ENCODE measurements at places on chromosomes 3 and 15. TPM values are rescaled to one million over a fixed set of nuclear protein-coding genes. Genes with fewer than 3 reads are reported as not detected.
A peak's percentile ranks its signal among the peaks of the same experiment; 100 is the strongest.

CAMKV gene
- not detected for total RNA-seq

DNA sequence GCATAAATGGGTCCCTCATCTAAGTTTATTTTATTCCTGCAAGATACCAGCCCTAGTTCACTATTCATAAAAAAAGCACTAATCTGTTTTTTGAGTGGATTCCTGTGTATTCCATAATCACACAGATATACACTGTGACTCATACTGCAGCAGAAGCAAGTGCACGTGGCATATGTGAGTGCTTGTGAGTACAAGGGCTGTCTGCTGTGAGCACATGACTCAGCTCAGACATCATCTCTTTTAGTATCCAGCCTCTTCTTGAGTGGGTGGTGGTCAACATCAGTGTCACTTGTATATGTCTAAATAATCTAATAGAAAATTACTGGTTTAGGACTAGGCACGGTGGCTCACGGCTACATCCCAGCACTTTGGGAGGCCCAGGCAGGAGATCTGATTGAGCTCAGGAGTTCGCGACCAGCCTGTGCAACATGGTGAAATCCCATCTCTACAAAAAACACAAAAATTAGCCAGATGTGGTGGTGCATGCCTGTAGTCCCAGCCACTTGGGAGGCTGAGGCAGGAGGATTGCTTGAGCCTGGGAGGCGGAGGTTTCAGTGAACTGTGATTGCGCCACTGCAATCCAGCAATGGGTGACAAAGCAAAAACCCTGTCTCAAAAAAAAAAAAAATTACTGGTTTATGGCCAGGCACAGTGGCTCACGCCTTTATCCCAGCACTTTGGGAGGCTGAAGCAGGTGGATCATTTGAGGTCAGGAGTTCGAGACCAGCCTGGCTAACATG, 49.8 kb downstream of the NIPA2 start:
- no peak for DNase-seq

DNA sequence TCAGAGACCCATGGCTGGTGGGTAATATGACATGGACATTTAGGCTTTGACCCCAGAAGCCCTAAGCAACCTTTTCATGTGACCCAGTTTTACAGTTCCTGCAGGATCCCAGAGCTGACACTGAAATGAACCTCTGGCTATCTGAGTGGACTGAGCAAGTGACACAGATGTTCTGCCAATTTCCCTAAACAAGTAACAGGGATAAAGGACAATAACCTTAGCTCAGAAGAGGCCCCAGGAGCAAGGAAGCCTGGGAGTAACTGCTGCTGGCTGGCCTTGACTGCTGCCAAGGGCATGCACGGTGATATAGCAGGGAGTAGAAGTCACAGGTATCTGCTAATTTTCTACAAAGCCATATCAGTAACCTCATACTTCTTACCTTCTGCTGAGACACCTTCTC, 177.9 kb downstream of the CHL1 start:
- no peak for DNase-seq

GRCh38 chr15:80866936-80867335, 87.8 kb downstream of the CEMIP start:
- no peak for DNase-seq

- no peak for DNase-seq
Measured at GRCh38 chr3:71299160-71299559, 284.4 kb downstream of the FOXP1 start.

CISH gene
- 4.7 TPM for total RNA-seq

ROPN1 gene
- total RNA-seq, result not detected

DNA sequence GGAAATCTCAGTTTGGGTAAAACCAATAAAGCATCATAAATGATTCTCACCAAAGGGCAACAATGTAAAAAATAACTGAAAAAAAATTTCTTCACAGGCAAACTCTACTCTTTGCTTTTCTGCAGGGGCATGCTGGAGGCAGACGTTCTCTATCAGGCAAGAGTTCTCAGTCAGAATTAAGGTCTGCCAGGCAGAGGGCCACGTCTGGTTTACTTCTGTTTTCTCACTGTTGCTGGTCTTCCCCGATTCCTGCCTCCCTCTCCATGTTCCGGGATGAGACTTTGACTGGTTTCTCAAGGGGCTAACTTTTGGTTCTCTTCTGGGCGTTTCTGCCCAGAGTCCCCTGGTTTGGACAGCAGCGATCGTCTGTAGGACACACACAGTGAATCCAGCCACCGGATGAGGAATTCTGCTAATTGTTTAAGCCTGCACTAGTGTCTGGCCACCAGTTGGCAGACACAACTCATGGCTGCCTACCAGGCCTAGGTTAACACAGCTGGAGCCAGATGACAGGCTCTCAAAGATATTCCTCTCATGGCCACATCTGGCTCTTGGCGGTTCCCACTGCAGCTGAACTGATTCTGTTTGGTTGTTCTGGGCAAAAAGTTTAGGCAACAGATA, 273.1 kb downstream of the FOXP1 start:
- DNase-seq, result no peak

- no peak for DNase-seq
Measured at GRCh38 chr3:196251918-196252317, 35.6 kb downstream of the SLC51A start.

- no peak for DNase-seq
Measured at GRCh38 chr3:98508582-98508981, 11.1 kb downstream of the OR5K2 start.

NTRK3 gene
- 1.5 TPM for total RNA-seq

GRCh38 chr3:152281133-152281713, 12.5 kb downstream of the MBNL1 start:
- DNase-seq, result no peak

KBTBD12 gene
- 4.4 TPM for total RNA-seq

GRAMD1C gene
- total RNA-seq, result 3.0 TPM

GRCh38 chr15:30979457-30979856, 12.0 kb downstream of the MTMR10 start:
- DNase-seq, result no peak

DNA sequence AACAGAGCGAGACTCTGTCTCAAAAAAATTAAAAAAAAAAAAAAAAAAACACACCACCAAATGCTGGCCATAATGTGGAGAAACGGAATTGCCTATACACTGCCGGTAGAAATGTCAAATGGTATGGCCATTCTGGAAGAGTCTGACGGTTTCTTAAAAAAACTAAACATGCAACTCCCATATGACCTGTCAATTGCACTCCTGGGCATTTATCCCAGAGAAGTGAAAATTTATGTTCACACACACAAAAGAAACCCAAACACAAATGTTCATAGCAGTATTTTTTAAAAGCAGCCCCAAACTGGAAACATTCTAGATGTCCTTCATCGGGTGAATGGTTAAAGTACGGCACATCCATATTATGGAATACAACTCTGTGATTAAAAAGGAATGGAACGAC, 66.1 kb downstream of the LRIG1 start:
- no peak for DNase-seq

CLDN16 gene
- total RNA-seq, result not detected

- DNase-seq, result no peak
Measured at GRCh38 chr3:64063983-64064438, 40.7 kb upstream of the PSMD6 start.

GRCh38 chr3:11596387-11596786, 47.3 kb downstream of the VGLL4 start:
- DNase-seq, result peak; percentile 56

- DNase-seq, result no peak
Measured at GRCh38 chr3:20154928-20155327, 31.1 kb downstream of the SGO1 start.

DNA sequence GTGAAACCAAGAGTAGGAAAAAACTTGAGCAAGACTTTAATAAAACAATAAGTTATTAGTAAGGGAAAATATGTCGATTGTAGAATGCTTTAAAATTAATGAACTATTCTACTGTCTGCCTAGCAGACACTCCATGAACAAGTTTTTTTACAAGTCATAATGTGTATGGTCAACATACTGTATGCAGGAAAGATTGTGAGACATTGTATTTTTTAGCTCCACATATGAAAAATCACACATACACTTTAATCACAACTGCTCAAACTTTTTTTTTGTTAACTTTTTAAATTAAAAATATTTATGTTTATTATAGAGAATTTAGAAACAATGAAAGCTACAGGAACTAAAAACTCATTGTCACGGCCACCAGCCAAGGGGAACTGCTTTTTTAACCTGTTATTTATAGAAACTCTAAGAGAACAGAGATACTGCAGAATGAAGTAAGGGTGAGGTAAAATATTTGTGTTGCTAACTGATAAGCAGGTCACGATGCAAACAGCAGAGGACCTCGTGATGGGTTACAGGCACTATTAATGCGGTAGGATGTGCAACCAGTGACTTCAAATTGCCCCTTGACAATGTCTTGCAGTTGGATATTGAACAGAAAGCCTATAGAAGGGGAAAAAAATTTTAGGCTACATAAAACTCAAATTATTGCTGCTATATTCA, 53.0 kb downstream of the THSD4 start:
- DNase-seq, result no peak

CCNB2 gene
- not detected for total RNA-seq

GRCh38 chr3:37968813-37969595, 21.6 kb upstream of the VILL start:
- peak; percentile 75 for DNase-seq

DNA sequence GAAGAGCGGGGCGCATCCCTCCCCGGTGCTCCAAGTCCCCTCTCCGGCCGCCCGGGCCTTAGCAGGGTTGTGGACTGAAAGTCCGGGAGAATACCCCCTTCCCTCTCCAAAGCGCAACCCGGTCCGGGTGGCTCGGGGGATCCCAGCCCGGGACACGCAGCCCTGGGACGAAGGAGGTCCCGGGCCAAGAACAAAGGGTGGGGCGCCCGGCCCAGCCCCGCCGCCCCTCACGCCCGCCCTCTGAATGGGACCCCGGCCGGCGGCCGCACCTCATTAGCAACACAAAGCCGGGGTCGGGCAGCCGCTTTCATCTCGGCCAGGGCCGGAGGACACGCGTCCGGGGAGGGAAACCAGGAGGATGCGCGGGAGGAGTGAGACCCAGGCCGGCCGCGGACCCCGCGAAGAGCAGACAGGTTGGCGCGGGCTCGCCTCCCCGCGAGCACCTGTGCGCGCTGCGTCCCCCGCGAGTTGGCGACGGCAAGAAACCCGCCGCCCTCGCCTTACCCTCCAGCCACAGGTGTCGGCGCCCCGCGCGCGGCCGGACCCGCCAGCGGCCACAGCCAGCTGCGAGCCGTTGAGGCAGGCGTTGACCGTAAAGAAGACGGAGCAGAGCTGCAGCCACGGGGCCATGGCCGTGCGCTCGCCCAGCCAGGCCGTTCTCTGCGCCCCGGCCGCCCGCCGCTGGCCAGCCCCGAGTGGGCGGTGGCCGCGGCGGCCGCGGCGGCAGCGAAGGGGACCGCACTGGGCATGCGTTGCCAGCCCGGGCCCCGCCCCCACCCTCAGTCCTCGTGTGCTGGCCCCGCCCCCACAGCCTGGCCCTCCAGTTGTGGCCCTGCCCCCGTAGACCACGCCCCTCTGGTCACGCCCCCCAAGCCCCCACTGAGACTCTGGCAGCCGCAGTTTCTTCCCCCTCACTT, at the start of gene IL17RD:
TSS of gene IL17RD (minus strand) at position 697 of the 917 bp plus-strand sequence. CDS start at position 630, 67 bp downstream.
- no peak for DNase-seq

- no peak for DNase-seq
Measured at GRCh38 chr15:100809151-100809550, 70.5 kb upstream of the ALDH1A3 start.

GRCh38 chr3:150232992-150233451, 175.1 kb upstream of the TSC22D2 start:
- peak; percentile 62 for DNase-seq

GRCh38 chr3:1971780-1972179, 126.9 kb upstream of the CNTN4 start:
- no peak for DNase-seq

DNA sequence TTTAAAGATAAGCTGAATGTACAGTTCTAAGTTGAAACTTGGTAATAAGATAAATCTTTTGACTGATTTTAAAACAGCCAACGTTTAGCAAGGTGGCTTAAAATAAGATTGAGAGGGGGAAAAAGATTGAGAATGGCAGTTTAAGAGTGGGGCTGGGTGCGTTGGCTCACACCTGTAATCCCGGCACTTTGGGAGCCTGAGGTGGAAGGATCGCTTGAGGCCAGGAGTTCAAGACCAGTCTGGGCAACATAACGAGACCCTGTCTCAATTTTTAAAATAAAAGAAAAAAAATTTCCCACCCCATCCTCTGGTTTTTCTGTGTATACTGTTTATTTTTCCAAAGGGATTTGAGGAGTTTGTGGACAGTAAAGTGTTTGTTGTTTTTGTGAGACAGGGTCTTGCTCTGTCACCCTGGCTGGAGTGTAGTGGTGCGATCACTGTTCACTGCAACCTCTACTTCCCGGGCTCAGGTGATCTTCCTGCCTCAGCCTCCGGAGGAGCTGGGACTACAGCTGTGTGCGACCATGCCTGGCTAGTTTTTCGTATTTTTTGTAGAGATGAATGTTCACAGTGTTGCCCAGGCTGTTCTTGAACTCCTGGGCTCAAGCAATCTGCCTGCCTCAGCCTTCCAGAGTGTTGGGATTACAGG, 3.0 kb downstream of the MAPK6 start:
- no peak for DNase-seq

DNA sequence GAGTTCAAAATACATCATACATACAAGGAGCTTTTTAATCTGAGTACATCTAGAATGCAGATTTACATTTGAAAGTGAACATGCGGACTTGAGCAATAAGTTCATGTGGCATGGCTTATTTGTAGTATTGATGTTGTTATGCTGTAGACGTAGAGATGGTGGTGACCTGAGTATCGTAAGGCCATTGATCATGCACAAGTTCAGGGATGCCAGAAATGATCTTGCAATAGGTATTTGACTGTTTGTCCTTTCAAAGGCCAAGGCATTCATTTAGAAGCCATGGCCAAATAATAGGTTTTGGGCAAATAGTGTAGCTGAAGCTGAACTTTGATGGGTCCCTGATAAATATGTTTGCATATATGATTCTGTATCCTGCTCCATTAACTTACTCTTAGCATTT, 35.0 kb downstream of the ARNT2 start:
- no peak for DNase-seq

EPHA3 gene
- 5.3 TPM for total RNA-seq

IL20RB gene
- 0.41 TPM for total RNA-seq

DNA sequence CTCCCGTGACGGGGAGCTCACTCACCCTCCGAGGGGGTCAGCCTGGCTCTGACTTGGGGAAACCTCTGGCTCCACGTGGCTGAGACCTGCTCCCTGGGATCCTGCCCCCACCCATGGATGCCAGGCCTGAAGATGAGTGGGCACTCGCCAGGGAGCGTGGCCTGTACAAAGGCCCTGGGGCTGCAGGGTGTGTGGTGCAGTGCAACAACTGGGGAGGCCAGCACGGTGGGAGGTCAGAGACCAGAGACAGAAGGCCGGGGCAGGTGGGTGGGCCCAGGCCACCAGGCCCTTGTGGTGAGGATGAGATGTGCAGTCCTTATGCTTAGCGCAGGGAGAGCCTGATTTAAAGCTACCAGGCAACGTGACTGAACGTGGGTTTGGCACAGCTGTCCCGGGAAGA, 5.0 kb downstream of the DNAJB8 start:
- DNase-seq, result no peak

DNA sequence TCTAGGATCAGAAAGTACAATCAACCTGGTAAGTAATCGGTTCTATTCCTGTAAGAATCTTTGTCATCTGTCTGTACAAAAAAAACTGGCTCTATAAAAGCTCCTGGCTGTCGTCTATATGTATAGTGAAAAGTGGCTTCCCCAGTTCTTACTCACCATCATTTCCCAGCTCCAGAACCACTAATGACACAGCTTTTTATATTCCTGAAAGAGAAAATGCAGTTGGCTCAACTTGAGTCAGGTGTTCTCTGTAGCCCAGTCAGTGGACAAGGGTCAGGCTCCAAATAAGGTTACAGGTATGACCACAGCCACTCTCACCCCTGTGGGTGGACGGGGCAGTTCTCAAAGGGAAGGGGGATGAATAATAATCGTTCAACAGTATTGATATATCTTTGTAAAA, 85.1 kb downstream of the AP4E1 start:
- DNase-seq, result no peak
